Left lung (tissue), 14 donors: ENCODE measurements at places on chromosomes 16 and 17. TPM values are rescaled to one million over a fixed set of nuclear protein-coding genes. Genes with fewer than 3 reads are reported as not detected.

DNA sequence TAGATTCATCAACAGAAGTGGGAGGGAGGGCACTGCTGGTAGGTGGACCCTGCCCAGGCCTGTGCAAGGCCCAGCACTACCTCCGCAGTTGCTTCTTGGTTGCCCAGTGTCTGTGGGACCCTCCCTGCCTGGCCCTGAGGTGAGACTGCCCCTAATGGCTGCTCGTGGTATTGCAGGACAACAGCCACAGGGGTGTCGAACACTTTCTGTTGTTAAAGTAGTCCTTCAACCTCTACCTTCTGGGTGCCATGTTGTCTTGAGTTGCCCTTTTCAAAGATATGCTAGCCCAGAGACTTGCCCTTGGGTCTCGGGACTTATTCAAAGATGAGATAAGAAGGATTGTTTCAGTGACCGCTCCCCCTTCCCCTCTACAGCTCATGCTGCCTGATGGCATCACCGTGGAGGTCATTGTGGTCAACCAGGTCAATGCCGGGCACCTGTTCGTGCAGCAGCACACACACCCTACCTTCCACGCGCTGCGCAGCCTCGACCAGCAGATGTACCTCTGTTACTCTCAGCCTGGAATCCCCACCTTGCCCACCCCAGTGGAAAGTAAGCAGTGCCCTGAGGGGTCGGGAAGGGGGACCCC lies 29.1 kb downstream of the AKAP1 start:
- no peak for DNase-seq

DNA sequence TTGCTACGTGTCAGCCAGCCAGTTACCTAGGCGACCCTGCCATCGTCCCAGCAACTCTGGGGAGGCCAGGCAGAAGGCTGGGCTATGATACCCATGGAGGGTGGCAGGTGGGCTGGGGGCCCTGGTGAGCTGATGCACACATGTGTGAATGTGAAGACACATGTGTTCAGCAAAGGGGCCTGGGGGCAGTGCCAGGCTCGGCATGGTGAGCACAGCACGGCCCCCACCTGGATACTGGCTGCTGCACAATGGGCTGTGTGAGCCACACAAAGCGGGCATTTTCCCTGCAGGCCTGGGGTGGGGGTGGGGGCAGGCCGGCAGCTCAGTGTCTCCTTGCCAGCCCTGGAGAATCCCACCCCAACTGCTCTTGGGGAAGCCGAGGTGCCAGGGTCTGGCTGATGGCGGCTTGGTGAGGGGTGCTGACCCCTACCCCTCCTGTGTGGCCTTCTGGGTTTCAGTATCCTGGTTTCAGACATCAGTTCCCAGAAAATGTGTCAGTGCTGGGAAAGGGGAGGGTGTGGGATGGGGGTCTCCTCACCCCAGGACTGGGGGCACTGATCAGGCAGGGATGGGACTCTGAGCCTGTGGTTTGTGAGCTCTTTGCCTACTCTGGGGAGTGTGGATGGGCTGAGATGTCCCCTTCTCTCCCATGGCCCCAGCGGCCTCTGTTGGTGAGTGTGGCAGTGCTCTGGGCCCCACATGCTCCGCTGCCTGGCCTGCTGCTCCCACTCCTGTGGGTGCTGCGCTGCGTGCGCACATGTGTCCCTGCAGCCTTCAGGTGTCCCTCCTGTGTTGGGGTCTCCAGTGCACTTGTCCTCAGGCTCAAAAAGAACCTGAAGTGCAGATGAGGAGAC lies 5.1 kb downstream of the LLGL1 start:
- no peak for DNase-seq

Gene PDIA2
- polyA plus RNA-seq: 1.2 TPM

DNA sequence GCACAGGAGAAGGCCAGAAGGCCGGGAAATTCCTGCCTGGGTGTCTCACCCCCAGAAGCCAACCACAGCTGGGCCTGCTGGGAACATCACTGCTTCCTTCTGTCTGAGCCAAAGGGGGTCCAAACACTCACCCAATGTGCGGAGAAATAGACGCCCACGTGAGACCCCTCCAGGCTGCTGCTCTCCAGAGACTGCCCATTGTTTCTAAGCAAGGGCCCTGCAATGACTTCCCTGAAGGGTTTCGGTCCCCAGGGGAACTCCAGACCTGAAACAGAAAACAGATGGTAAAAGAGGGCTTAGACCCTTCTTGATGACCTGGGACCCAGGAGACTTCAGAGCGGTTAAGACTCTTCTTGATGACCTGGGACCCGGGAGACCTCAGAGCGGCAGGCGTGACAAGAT lies 41.3 kb downstream of the MRM3 start:
- no peak for DNase-seq

- DNase-seq: no peak
Measured at GRCh38 chr16:51615141-51615540, 464.1 kb upstream of the SALL1 start.

DNA sequence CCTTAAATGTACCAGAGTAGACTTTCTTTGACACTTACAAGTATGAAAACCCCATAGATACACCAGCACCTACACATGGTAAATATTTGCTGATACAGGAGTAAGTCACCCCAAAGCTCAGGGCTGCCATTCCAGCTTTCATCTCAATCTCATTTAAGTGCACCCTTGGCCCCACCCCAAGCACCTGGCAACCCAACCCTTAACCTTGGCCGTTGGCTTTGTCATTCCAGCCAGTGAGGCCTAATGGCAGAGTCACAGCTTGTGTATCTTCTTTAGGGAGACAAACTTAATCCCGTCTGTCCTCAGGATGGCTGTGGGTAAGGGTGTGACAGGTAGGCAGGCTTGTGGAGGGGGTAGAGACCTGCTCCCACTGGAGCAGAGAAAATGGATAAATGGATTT lies 31.5 kb upstream of the TMEM220 start:
- no peak for DNase-seq

DNA sequence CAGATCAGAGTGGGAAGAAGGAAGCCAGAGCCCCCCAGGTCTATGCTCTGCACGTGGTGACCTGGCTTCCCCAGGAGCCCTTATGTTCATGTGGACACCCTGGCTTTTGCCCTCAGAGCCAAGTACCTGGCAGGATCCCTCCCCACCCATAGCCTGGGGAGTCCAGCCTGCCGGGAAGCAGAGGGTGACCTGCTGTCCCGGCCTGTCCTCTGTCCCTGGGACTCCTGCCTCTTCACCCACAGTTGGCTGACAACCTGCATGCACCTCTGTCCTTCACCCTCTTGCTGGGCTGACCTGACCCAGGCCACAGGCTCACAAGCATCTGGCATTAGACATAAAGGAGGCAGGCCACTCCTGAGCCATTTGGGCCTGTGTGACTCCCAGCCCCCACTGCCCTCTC lies 60.2 kb downstream of the SMPD3 start:
- DNase-seq: no peak

DNA sequence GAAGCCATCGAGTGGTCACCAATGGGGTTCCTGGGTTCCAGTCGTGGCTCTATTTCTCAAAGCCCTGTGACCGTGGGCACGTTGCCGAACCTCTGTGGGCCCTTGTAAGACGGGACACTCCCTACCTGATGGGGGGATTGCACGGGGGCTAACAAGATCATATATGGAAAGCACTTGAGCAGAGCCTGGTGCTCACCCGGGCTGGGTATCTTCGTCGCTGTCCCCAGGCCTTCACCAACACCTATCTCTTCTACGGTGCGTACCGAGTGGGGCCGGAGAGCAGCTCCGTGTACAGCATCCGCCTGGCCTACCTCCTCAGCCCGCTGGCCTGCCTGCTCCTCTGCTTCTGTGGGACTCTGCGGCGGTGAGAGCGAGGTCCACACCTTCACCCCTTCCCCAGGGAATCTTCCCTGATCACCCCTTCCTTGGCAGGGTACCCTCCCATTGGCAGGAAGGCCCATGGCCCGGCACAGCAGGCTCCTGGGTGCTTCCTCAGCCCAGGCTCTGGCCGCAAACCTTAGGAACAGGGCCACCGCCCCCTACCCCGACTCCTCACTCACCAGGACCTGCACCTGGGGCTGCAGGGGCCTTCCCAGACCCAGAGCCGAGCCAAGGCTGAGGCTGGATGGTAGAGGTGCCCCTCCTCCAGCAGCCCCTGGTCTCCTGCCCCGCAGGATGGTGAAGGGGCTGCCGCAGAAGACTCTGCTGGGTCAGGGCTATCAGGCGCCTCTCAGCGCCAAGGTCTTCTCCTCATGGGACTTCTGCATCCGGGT lies 2.8 kb downstream of the TMC8 start:
- no peak for DNase-seq

Gene MMP2
- polyA plus RNA-seq: 677 TPM

Gene GAST
- not detected for polyA plus RNA-seq

GRCh38 chr16:814974-815373 lies 14.4 kb upstream of the GNG13 start:
- DNase-seq: no peak

DNA sequence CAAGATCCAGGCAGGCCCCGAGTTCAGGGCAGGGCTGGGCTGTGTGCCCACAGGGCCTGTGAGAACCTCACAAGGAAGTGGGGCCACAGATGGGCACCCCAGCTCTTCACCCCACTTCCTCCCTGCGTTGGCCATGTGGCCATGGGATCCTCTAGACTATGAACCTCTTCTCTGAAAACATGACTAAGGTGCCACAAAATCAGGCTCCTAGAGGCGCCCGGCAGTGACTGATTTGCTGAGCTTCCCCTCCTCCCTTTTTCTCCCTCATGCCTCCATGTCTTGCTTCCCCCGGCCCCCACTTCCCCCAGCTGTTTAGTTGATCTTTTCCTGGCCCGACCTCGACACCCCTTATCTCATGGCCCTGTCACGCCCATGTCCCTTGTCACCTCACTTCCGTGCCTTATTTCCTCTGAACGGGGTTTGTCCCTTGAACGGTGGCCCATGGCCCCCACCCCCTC lies 87.1 kb downstream of the KCNJ12 start:
- no peak for DNase-seq

DNA sequence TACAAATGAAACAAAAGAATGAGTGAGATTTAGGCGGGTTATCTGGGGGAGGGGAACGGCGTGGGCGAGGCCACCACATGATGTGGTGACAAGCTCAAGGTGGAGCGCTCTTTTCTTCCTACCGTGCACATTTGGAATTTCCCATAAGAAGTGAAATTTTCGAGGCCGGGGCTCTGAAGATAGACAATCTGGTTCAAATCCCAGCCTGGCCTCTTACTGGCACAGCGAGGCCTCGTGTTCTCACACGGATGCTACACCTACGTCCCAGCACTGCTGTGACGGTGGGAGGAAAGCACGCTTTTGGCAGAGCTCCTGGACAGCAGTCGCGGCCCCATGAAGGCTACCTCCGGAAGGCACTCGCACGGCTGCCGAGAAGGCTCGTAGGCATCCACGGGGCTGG lies 25.2 kb downstream of the ZDHHC7 start:
- DNase-seq: no peak

DNA sequence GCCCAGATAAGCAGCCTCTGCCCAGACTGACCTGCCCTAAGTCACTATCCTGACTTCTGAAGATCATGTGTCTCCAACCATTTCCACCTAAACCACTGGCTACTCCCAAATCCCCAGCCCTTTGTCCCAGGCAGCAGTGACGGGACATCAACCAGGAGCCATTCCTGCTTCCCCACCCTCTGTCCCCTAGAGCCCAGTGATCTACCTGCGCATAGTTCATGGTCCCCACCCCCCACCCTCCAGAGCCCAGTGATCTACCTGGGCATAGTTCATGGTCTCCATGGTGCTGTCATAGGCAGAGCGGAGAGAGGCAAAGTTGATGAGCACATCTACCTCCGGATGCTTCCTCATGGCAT lies 26.8 kb downstream of the ACLY start:
- no peak for DNase-seq

Gene TTC19
- polyA plus RNA-seq: 70.5 TPM

DNA sequence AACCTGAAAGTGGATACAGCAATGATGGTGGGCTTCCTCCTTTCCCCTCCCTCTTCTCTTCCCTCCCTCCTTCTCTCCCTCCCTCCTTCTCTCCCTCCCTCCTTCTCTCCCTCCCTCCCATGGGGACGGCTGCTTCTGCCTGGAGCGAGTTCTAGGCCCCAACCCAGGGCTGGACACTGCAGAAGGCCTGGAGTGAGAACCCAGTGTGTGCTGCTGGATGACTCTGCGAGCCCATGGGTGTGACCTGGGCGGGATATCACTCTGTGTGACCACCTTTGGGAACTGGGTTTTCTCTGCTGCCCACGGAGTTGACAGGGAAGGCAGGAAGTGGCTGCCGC lies 242.6 kb upstream of the GSE1 start:
- no peak for DNase-seq

- no peak for DNase-seq
Measured at GRCh38 chr17:42543190-42544079, 7.4 kb downstream of the NAGLU start.

GRCh38 chr17:68567035-68567434 lies 34.1 kb downstream of the FAM20A start:
- DNase-seq: no peak

GRCh38 chr17:9899280-9900043 lies 5.6 kb downstream of the RCVRN start:
- no peak for DNase-seq

- no peak for DNase-seq
Measured at GRCh38 chr17:30299000-30299399, 7.3 kb upstream of the BLMH start.

GRCh38 chr17:50181144-50181543 lies 15.3 kb downstream of the SGCA start:
- DNase-seq: no peak

- DNase-seq: no peak
Measured at GRCh38 chr17:19857640-19858039, 10.1 kb downstream of the ULK2 start.

DNA sequence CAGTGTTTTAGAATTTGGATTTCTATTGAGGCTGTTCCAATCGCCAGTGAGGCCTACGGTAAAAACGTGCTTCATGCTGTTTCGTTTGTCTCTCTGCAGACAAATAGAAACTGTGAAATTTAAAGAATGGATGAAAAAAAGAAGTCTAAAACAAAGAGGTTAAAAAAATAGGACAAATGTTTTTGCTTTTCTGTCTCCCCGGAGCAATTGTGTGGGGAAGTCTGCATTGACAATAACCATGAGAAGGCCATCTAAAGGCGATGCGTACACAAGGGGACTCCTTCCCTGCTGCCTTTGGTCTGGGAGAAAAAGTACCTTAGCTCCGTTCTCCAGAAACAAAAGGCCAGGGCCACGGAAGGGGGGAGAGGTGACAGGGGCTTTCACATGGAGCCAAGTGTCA lies 4.6 kb upstream of the ZFHX3 start:
- no peak for DNase-seq

Gene PRR35
- polyA plus RNA-seq: 0.06 TPM

- no peak for DNase-seq
Measured at GRCh38 chr16:87824016-87824990, 45.0 kb downstream of the SLC7A5 start.

Gene NR1D1
- polyA plus RNA-seq: 4.2 TPM

Gene SLC13A5
- polyA plus RNA-seq: 0.77 TPM

Gene CNGB1
- 0.14 TPM for polyA plus RNA-seq

Gene INCA1
- 8.3 TPM for polyA plus RNA-seq

Gene KRTAP1-5
- not detected for polyA plus RNA-seq

GRCh38 chr16:75727221-75727620 lies 931 bp upstream of the CPHXL start:
- no peak for DNase-seq

DNA sequence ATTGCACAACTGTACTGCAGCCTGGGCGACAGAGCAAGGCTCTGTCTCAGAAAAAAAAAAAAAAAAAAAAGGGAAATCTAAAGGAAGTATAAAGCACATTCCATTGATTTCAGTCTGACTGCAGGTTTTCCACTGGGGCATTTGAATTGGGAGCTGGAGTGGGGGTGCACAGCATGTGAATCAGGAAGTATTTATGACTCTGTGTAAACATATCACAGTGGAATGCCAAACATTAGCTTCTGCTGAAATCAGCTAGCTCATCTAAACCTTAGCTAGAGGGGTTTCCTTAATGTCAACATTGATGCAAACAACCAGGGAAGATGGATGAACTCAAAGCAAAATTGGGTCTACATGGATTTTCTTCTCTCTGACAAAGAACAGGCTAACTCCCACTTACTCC lies 641.0 kb upstream of the EEF2KMT start:
- DNase-seq: no peak

Gene IKZF3
- 1.7 TPM for polyA plus RNA-seq

GRCh38 chr16:8714174-8714573 lies 39.8 kb downstream of the ABAT start:
- no peak for DNase-seq
